ENCODE measurements at places on chromosomes 13 and 19. TPM values are rescaled to one million over a fixed set of nuclear protein-coding genes. Genes with fewer than 3 reads are reported as not detected.

GRCh38 chr13:98999639-98999952 lies 21.7 kb upstream of the DOCK9 start:
- no peak for DNase-seq
- H3K27ac ChIP-seq: no peak overlapping the region
- no peaks in the 10 kb centered on the region for H3K27me3 ChIP-seq
- no peak overlapping the region for H3K4me3 ChIP-seq

DNA sequence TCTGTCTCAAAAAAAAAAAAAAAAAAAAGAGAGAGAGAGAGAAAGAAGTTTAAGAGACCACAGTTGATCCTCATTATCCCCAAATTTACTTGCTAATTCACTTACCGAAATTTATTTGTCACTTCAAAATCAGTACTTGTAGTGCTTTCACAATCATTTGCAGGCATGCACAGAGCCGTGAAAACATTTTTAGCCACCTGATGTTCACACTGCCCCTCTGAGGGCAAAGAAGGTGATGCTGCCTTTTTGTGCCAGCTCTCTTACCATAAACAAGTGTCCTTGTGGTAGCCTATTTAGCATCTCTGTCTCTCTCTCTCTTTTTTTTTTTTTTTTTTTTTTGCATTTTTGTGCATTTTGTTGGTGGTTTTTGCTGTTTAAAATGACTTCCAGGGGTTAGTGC lies 24.1 kb upstream of the CASP14 start:
- H3K4me3 ChIP-seq: no peak overlapping the region
- no peaks in the 10 kb centered on the region for H3K4me1 ChIP-seq
- no peak overlapping the region for H3K27ac ChIP-seq
- DNase-seq: no peak
- no peaks in the 10 kb centered on the region for H3K27me3 ChIP-seq
- H3K36me3 ChIP-seq: no peaks in the 10 kb centered on the region

GRCh38 chr13:24203273-24203672 lies 42.8 kb downstream of the SPATA13 start:
- H3K36me3 ChIP-seq: no peaks in the 10 kb centered on the region
- H3K27me3 ChIP-seq: no peaks in the 10 kb centered on the region
- peaks cover 10% of the 10 kb centered on the region for H3K4me1 ChIP-seq
- no peak for DNase-seq

DNA sequence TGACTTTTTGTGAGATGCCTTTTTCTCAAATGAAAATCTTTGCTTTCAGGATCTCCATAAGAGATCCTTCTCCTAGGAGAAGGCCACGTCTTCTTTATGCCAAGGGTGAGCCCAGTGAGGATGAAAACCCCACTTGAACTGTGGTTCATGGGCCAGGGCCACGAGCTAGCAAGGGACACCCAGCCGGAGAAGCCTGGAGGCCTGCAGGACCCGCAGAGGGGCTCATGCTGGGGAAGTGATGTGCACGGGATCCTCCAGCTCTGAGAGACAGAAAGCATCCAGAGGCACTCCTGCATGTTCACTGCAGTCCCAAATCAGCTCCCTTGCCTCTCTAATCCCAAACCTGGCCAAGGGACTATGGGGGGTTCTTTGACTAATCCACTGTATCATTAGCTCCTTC lies 168.9 kb downstream of the UQCRFS1 start:
- no peak overlapping the region for H3K4me3 ChIP-seq
- no peaks in the 10 kb centered on the region for H3K4me1 ChIP-seq
- no peak for DNase-seq
- H3K36me3 ChIP-seq: no peaks in the 10 kb centered on the region

- peaks cover 21% of the 10 kb centered on the region for H3K4me1 ChIP-seq
- H3K36me3 ChIP-seq: no peaks in the 10 kb centered on the region
- peak overlapping the region; percentile 74 for H3K27ac ChIP-seq
- H3K27me3 ChIP-seq: no peaks in the 10 kb centered on the region
These were observed 108.6 kb upstream of the DOCK9 start for GRCh38 chr13:99086267-99087097.

Gene FSD1
- 20.1 TPM for total RNA-seq

Gene NTN5
- total RNA-seq: 3.1 TPM

Gene PSPN
- 3.4 TPM for total RNA-seq

Data from HCT116 (cell line).